H9 (cell line): ENCODE measurements at places on chromosomes 2 and 18.

GRCh38 chr2:86025976-86026743 is 79.5 kb downstream of the POLR1A start:
- no peak for DNase-seq

DNA sequence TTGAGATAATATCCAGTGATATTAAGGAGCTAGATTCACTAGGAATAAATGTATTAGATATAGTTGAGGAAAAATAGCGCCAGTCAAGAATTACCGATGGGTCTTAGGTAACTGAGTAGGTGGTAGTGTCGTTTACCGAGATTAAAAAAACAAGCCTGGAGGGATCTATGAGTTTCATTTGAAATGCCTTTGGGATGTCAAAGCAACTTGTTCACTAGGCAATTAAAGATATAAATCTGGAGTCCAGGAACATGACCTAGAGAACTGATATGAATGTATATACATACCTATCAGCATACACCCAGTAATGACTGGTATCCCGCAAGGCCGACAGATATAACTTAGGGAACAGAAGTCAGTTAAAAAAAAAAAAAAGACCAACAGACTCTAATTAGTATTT is 29.2 kb upstream of the MAP4K3 start:
- no peak for DNase-seq

- no peak for DNase-seq
Observed at GRCh38 chr2:152573168-152573567, 144.1 kb downstream of the PRPF40A start.

DNA sequence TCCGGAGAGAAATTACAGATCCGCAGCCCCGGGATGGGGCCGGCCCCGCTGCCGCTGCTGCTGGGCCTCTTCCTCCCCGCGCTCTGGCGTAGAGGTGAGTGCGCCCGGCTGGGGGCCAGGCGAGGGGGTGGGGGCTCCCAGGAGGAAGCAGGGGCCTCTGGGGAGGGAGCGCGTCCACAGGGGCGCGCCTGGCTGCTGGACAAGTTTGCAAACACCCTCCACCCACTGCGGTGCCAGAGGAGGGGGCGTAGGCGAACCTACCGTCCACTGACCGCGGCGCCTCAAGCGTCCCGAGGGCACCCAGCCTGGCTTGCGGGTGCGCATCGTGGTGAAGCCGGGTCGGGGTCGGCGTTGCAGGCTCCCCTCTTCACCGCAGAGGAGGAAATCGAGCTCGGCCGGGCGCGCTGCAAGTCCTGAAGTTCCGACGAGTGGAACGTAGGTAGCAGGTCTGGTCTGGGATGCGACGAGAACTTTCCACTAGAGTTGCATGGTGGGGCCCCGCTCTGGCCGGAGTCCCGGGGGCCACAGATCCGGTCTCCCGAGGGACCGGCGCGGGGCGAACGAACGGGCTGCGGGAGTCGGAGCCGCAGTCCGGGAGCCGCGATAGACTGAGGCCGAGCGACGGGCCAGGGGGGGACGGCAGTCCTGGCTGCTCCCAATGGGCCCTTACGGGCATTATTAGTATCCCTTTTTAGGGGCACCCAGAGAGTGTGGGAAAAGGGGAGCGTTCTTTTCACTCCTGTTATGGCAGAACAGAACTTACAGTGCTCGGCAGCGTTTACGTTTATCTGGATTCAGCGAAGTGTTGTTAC is 502 bp downstream of the MERTK start:
- DNase-seq: no peak

DNA sequence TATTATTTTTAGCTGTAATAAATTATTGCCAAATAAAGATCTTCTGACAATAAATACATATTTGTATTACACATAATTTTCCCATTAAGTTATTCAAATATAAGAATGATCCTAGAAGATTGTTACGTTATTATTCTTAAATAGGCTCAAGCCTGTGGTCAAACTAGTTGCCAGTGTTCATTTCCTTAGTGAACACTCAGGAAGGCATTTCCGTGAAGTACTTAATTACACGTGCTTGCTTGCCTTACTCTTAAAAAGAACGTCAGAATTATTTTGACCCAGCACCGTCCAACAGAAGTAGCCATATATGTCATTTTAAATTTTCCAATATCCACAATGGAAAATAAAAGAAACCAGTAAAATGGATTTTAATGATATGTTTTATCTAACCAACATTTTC is 249.8 kb downstream of the TXNL1 start:
- no peak for DNase-seq

GRCh38 chr2:45543257-45543656 is 67.8 kb downstream of the SRBD1 start:
- no peak for DNase-seq

DNA sequence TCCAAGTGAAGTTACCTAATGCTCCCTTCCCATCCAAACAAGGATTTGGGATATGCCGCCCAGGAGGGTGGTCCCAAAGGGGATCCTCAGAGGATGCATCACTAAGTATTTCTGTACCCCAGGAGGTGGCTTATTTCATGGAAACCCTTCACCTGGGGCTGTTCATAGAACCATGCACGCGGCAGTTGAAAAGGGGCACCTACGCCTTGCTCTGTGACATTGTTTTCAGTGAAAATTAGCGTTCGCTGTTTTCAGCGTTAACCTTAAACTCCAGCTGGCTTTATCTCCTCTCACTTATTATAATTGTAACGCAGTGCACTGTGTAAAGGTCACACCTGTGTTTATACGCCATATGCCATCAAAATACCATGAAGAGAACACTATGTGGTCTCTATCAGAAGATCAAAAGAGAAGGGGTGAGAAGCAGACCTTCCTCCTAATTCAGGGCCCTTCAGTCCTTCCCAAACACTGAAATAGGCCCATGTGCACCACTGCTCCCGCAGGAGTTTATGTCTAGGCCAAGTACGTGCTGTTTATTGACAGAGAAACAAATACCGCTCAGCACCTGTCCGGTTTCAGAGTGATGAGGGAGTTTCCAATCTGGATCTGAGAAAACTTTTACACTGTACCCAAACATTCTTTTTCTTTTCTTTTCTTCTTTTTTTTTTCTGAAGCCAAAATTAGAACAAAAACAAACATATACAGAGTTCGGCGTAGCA is 162.1 kb downstream of the BCL2 start:
- DNase-seq: no peak

- no peak for DNase-seq
Observed at GRCh38 chr2:100208141-100208770, 65.9 kb upstream of the AFF3 start.

GRCh38 chr2:25285265-25286024 is 56.3 kb downstream of the DNMT3A start:
- DNase-seq: no peak

GRCh38 chr2:145026456-145027455 is 506.8 kb upstream of the ZEB2 start:
- no peak for DNase-seq
